ENCODE measurements at places on chromosomes 12 and 14. TPM values are rescaled to one million over a fixed set of nuclear protein-coding genes. Genes with fewer than 3 reads are reported as not detected.

The RNASE2 gene
- total RNA-seq: not detected

The SLC38A4 gene
- total RNA-seq: under 0.01 TPM

The FAM222A gene
- 3.1 TPM for total RNA-seq

The DEPDC4 gene
- total RNA-seq: 1.9 TPM

The RIMBP2 gene
- 0.17 TPM for total RNA-seq

The GRIP1 gene
- 32.4 TPM for total RNA-seq

The FAM181A gene
- not detected for total RNA-seq

The INHBC gene
- total RNA-seq: not detected

The SYCP3 gene
- 0.15 TPM for total RNA-seq

The OR4E2 gene
- total RNA-seq: not detected

The CACNA2D4 gene
- total RNA-seq: 0.17 TPM

The CRIP1 gene
- 12.2 TPM for total RNA-seq

DNA sequence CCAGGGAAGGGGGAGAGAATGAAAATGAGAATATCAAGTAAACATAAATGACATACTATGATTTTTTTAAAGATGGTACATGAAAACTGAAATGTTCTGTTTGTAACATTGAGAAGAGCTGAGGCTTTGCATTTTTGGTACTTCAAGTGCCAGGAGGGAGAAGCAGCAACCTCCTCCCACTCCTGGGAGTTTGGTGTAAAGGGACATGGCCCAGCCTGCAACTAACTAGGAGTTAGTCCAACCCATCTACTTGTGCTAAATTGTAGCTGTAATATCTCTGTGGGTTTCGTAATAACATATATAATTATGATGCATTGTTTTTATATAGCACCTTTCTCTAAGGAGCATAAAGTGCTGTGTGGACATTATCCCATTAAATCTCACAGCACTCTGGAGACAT lies 517.5 kb downstream of the NELL2 start:
- no peak for DNase-seq

DNA sequence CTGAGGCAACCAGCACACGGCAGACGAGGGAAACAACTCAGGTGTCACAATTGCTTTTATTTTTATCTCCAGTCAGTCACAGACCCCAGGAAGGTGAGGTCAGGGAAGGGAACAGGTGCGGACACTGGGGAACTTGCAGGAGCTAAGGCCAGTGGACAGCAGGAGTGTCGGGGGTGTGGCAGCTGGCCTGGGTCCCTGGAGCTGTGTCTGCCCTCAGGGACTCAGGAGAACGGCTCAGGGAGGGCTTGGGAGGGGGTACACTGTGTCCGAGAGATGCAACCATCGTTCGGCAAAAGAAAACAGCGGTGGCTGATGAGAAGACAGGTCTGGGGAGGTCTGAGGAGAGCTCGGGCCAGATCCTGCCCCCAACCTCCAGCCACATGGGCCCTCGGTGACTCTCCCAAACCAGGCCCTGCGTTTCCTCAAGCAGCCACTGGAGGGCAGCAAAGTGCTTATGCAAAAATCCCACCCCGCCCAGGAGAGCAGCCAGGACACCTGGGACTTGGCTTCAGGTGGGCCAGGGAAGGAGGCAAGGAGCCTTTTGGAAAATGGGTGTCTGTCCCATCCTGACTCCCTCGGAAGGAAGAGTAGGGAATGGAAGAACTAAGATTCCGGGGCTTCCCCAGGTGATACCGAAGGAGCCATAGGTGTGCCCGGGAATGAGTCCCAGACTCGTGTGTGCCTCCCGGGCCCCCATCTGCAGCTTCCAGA lies 24.1 kb upstream of the BCDIN3D start:
- DNase-seq: peak; percentile 21

GRCh38 chr14:90678846-90679362 lies 137.3 kb downstream of the TTC7B start:
- DNase-seq: no peak

GRCh38 chr14:39140170-39140569 lies 26.0 kb downstream of the GEMIN2 start:
- DNase-seq: no peak

DNA sequence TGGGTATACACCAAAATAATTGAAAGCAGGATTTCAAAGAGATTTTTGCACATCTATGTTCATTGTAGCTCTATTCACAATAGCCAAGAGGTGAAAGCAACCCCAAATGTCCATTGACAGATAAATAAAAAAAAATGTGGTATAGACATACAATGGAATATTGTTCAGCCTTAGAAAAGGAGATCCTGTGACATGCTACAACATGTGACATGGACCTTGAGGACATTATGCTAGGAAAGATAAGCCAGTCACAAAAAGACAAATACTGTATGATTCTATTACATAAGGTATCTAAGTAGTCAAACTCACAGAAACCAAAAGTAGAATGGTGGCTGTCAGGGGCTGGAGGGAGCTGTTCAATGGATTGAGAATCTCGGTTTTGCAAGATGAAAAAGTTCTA lies 12.1 kb downstream of the GPRC5D start:
- no peak for DNase-seq

GRCh38 chr14:33836900-33837577 lies 113.8 kb downstream of the EGLN3 start:
- DNase-seq: no peak

GRCh38 chr14:88321692-88322503 lies 1.2 kb downstream of the KCNK10 start:
- no peak for DNase-seq

- DNase-seq: no peak
These were observed 38.8 kb downstream of the BEST3 start for GRCh38 chr12:69660164-69660863.

DNA sequence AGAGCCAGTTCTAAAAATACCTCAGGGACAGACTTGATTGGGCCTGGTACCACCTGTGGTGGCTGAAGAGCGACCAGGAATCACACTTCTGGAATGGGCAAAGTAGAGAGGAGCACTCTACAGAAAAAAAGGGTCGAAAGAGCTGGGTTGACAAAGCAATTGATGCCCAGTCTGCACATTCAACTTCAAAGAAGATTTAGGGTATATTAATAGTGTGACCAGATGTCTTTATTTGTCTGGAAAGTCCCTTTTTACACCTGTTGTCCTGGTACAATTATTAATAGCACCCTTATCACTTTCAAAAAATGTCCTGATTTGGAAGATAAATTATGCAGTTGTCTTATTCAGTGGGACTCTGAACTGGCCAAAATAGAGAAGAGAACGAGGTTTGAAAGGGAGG lies 137.5 kb downstream of the DYRK2 start:
- no peak for DNase-seq

GRCh38 chr12:122861587-122861970 lies 26.3 kb downstream of the HIP1R start:
- DNase-seq: no peak

GRCh38 chr14:35406090-35406489 lies 1.5 kb upstream of the NFKBIA start:
- DNase-seq: no peak

DNA sequence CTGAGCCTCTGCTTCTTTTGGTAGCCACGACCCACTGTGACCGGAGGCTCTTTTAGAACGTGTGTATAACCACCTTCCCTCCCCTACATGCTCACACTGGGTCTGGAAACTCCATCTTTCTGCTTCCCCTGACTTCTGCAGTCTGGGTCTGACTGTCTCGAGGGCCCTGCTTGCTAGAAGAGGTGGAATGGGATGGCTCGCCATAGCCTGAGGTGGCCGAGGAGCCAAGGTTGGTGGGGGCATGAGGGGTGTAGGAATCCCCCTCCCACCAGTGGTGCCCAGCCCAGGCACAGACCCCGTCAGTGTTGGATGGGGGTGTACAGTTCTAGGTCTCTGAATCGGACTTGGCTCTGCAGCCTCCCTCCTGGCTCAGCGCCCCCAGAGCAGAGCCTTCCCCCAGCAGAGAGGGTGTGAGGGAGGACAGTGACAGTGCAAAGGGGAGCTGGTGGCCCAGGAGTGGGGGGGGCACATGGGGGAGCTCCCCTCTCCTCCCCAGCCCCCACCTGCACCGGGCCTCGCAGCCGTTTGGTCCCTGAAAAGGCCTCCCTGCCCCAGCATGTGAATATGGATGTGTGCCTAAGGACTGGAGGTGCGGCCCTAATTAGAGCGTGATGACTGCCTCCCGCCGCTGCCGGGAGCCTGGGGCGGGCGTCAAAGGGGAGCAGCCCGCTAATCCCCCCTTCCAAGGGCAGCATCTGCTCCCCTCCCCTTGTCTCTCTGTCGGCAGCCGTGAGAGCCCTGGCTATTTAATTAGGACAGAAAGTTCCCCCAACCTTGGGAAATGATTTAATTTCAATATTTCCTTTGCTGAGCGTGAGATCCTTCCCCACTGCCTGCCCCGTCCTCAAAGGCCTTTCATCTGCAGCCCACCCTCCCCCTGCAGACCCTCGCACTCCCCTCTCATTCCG lies 196.2 kb upstream of the C14orf180 start:
- DNase-seq: no peak

DNA sequence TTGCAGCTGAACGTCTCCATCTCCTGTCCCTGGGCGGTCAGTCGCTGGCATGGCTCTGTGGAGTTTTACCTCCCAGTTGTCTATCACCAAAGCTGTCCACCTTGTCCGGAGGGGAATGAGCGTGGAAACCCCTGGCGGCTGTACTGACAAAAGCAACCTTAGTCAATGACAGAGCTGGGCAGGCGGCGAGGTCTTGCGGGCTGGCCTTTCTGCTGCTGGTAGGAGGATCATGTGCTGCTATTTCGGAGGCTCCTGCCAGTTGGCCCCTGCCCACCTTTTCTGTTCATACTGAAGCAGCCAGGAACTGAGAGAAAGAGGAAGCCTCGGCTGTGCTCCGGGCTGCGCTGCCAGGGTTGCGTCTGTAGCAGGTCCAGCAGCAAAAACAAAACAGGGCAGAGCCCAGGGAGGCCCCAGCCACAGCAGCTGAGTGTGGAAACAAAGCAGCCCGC lies 57.7 kb downstream of the HMGA2 start:
- no peak for DNase-seq

DNA sequence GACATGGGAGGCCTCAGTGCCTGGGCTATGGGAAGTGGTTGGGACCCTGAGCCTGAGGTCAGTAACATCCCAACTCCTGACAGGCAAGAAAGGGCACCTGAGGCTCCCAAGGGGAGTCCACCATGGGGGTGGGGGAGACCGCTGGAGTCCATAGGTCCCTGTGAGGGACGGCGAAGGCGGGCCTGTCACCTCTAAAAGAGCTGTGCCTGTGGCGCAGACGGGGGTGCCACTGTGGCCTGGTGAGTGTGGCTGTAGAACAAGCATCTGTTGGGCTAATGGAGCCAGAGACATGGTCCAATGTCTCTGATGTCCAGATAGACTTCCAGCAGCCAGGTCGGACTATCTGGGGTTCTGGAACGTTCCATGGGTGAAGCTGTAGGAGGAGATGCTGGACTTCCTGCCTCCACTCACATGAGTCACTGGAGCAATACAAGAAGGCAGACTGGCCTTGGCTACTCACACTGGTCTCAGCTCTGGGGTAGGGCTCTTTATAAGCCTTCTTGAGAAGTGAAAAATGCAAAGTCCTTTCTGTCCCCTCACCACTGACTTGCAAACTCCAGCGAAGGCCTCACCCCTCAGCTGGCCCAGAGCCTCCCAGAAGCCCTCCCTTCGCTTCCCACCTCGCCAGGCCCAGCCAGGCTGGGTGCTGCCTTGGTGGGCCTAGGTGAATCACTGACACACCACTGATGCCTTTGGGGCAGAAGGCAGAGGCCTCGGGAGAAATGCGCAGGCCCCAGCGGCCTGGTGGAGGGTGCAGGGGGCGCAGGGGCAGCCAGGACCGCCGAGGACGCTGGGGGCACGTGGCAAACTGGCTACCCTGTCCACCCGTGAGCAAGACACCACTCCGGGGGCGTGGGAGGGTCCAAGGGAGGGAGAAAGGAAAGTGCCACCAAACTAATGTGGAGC lies 1.1 kb upstream of the TRAF3 start:
- DNase-seq: peak; percentile 44

GRCh38 chr14:32345311-32345791 lies 16.3 kb downstream of the AKAP6 start:
- peak; percentile 51 for DNase-seq

GRCh38 chr14:48937541-48938195 lies 648.5 kb downstream of the RPS29 start:
- peak; percentile 51 for DNase-seq

DNA sequence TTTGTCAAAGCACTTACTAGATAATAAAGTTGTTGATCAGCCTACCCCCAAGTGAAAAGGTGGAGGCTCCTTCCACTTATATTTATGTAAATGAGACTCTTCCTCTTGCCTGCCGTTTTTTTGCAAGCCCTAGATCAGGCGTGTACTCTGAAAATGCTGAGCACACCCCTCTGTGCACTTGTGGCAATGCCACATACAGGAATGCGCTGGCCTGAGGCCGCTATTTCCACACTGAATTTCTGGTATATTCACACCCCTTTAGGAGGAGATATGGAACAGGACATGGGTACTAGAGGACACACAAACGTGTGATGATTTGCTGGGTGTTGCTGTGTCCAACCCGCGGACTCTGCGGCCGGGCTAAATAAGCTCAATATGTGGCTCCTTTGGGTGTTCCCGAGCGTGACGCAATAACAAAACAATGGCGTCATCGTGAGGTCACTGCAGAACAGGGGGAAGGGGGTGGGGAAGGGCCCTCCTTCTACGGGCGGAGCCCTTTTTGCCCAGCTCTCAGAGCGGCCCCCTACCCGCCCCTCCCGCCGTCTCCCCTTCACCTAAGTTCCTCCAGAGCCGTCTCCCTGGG lies 554 bp upstream of the TSPAN31 start:
- DNase-seq: no peak

DNA sequence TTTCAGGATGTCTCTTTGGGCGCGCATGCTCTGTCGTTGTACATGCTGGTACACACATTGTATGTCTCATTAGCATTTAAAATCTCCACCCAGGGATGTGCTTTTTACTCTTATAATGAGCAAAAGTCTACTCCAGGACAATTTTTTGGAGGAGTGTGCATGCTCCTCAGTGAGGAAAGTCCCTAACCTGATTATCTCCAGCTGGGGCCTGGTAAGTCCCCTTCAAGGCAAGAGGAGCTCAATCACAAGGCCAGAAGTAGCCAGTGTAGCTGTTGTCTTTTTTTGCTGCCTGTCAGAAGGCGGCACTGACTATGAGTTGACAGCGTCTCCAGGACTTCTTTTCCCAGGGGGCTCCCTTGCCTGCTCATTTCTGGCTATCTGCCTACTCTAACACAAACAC lies 218.3 kb upstream of the CNTN1 start:
- DNase-seq: no peak

GRCh38 chr14:82766123-82766522 lies 1232.5 kb upstream of the SEL1L start:
- DNase-seq: no peak

GRCh38 chr14:20428010-20428365 lies 8.0 kb downstream of the KLHL33 start:
- DNase-seq: no peak

- peak; percentile 94 for DNase-seq
These were observed 11.2 kb upstream of the PYGL start for GRCh38 chr14:50955373-50956043.

Measured in renal cortical epithelial cell (primary cell).